Left renal cortex interstitium (tissue), 4 donors: ENCODE measurements at places on chromosomes 4 and X. TPM values are rescaled to one million over a fixed set of nuclear protein-coding genes. Genes with fewer than 3 reads are reported as not detected.

Gene PNPLA4
- polyA plus RNA-seq = 26.3 TPM

DNA sequence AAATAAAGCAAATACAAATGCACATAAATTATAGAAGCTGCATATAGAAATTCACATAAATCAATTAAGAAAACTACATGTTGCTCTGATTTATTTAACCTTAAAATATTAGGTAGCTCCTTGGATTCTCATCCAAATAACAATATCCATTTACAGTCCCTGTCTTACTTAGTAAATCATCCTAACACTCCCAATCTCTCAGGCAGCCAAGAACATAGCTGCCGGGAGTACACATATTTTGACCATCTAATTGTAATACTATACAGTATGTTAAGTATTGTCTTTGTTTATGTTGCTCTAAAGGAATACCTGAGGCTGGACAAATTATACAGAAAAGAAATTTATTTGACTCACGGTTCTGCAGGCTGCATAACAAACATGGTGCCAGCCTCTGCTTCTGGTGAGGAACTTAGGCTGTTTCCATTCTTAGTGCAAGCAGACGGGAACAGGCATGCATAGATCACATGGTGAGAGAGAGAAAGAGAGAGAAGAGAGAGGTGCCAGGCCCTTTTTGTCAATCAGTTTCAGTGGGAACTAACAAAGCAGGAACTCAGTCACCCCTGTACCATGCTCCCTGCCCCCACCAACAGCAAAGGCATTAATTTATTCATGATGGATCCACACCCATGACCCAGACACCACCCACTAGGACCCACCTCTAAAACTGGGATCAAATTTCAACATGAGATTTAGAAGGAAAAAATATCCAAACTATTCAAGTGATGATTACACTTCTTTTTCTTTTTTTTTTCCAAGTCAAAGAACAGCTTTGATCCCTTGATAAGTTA, 614.8 kb upstream of the TECRL start:
- no peak for DNase-seq

GRCh38 chr4:1331591-1332353, 15.2 kb upstream of the UVSSA start:
- no peak for DNase-seq

DNA sequence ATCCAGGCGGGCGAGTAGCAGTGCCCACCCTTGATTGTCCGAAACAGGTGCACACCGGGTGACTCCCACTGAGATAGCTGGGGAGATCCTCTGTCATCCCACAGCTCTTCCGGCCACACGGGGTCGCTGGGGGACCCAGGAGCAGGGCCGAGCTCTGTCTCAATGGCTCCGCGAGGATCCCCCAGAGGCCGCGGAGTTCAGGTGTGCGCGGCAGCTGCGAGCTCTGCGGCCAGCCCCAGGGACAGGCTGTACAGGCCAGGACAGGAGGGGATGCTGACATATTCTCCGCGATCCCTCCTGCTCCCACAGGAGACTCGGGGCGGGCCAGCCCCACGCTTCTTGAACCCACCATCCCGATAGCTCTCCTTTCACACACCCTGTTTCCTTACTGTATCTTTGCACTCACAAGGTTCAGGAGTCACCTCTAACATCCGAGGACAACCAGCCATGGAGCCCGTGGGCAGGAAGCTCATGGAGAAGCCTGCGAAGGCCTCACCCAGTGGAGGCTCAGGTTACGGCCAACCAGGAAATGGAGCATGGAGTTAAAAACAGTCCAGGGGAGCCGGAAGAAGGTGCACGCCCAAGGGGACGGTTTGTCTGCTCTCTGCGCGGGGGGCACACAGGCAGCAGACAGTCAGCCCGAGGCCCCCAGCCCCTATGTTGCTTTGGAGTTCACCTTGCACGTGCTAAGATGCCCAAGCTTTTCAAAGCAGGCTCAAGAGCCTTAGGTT, 77.9 kb upstream of the AMELX start:
- DNase-seq = no peak

GRCh38 chrX:101365301-101365795, 16.8 kb upstream of the TIMM8A start:
- DNase-seq = no peak
